ENCODE measurements at places on chromosomes 7 and 10.

DNA sequence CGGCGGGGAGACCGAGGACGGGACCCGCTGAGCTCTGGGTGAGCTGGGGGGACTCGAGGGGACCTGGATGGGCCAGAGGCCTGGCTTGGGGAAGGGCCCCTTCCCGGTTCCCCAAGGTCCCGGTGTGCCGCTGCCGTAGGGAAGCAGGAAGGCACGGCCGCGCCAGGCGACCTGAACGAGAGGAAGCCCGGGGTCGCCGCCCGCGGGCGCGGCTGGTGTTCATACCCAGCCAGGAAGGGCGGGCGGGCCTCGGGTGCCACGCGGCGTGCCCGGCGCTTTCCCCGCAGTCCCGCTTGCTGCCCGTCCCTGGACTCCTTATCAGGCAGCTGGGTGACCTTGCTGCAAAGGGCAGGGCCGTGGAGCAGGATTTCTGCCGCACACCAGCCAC is 38.0 kb downstream of the ZNF777 start:
- DNase-seq, result no peak

GRCh38 chr10:58781873-58782488 is 269.3 kb downstream of the BICC1 start:
- DNase-seq, result peak; percentile 60

DNA sequence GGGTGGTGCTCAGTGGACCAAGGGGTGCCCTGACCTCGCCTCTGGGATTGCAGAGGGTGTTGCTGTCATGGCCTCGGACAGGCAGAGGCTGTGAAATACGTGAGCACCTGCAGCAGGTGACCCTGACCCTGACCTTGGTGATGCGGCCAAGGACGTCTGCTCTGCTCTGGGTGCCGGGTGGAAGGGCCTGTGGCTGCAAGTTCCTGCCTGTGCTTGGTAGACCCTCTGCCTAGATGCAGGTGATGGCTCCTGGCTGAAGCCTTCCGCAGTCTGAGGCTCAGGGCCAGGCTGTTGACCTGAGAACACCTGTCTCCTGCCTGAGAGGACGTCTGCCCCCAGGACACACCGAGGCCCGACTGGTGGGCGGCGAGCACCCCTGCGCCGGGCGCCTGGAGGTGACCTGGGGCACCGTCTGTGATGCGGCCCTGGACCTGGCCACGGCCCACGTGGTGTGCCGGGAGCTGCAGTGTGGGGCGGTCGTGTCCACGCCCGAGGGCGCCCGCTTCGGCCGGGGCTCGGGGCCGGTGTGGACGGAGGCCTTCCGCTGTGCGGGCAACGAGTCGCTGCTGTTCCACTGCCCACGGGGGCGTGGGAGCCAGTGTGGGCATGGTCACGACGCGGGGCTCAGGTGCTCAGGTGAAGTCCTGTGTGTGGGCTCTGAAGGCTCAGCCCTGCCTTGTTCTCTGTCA is 4.4 kb downstream of the SCART1 start:
- DNase-seq, result no peak

GRCh38 chr7:79652619-79653018 is 199.2 kb upstream of the MAGI2 start:
- DNase-seq, result no peak

- DNase-seq, result no peak
These were observed 52.8 kb upstream of the PDLIM1 start for GRCh38 chr10:95343573-95343972.

GRCh38 chr10:70737250-70737649 is 47.9 kb downstream of the TBATA start:
- no peak for DNase-seq

GRCh38 chr7:141160246-141160860 is 86.5 kb downstream of the TMEM178B start:
- no peak for DNase-seq

GRCh38 chr10:25766687-25767221 is 167.3 kb upstream of the MYO3A start:
- DNase-seq, result no peak

DNA sequence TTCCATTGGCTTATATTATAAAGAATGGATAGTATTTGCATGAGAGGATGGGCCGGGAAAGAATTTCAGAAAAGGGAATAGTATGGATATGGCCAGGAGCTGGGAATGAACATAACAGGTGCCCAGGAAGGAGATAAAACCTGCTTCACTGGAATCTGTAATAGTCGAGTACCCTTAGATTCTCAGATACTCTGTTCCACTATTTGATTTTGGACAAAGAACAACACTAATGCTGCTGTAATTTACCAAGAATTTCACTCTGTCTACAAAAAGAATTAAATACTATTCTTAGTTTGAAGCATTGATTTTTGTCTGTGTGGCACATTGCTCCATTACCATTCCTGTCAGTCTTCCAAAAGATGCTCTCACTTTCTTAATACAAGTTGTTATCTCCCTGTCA is 718.2 kb upstream of the LRRN3 start:
- DNase-seq, result no peak

- DNase-seq, result peak; percentile 90
These were observed 14.8 kb upstream of the MMD2 start for GRCh38 chr7:4973728-4974198.

GRCh38 chr7:27182285-27182841 is 2.7 kb downstream of the HOXA11 start:
- DNase-seq, result no peak

DNA sequence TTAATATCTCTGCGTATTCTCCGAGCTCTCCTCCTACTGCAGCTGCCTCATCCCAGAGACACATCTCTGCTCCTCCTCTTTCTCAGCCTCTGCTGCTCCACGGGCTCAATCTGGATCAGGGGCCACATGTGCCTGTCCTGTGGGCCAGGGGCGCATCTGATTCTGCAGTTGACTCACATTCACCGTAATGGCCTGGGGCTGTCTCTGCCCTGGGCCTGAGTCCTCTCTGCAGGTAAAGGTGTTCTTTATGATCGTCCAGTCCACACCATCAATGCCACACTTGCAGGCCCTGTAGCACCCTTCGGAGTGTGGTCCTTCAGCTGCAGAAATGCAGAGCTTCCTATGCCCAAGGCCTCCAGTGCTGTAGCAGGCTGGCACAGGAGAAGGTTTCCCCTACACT is 154.5 kb downstream of the OAT start:
- no peak for DNase-seq

DNA sequence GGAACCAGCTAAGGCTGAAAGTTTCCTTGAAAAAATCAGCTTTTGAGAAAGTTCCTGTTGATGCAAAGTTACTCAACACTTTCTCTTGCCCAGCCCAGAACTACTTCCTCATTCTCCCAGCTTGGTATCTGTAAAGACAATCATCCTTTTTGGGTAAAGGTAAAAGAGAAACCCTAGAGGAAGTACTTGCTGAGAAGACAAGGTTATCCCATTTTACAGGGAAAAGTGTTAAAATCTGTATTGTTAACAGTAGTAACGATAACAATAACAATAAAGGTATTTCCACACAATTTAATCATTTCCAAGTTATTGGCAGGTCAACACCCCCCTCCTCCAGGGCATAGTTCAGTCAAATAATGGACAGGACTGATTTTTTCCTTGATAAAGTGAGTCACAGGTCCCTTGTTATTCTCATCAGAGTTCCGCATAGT is 2.4 kb downstream of the ALOX5 start:
- DNase-seq, result no peak

- peak; percentile 95 for DNase-seq
These were observed at the start of gene HOXA9 for GRCh38 chr7:27165089-27165995. Gene HOXA9 (minus strand): TSS chr7:27165537. CDS start chr7:27165457, 80 bp downstream.

DNA sequence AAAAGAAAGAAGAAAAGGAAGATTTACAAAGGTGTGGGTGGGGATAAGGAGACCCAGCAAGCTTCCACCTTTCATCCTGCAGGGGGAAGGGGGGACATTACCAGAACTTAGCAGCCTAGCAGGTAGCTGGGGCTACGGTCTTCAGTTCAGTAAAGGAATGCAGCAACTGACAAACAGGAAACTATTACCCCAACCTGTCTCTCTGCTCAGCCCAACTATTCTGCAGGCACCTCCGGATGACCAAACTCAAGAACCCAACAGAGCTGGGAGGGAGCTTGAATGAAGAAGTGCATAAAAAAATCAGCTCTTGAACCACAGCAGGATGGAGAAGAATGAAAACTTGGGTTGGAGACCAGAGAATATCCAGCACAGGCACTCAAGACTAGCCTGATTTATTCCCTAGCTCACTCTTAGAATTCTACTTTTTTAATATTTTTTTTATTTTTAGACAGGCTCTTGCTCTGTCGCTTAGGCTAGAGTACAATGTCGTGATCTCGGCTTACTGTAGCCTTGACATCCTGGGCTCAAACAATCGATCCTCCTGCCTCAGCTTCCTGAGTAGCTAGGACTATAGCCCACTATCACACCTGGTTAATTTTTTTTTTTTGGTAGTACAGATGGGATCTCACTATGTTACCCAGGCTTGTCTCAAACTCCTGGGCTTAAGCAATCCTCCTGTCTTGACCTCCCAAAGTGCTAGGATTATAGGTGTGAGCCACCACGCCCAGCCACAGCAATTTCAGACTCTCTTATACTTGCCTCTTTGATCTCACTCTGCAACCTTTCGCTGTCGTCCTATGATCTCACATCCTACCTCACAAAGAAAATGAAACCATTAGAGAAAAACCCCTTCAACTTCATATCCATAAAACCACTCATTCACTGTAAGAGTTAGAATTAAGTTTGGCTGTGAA is 18.5 kb upstream of the C10orf67 start:
- DNase-seq, result no peak

- DNase-seq, result no peak
These were observed 11.0 kb upstream of the ADD3 start for GRCh38 chr10:109996766-109997171.

DNA sequence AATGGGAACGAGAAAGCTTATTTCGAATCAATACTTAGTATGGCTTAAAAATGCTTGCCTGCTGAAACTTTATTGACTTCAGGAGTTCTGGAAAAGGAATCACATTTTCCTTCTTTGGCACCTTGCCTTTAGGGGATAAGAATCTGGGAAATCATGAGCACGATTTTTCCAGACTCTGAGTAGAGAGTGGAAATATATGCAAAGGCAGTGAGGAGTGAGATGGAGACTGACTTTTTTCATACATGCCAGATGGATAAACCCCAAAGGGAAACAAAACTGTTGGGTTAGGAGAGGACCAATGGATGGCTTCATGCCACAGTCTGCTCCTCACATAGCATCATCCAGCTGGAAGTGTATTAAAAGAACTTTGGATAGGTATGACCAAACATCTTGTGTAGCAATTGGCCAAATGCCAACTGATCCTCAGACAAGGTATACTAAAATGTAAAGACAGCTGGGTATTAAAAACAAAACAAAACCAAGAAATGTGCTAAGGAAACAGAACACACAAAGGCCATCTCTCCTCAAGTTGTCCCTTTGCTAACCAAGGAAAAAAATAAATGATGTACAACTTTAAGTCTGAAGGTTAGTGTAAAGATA is 1.7 kb downstream of the COL28A1 start:
- DNase-seq, result no peak

GRCh38 chr10:71388171-71388570 is 8.5 kb upstream of the CDH23 start:
- no peak for DNase-seq

GRCh38 chr10:28575852-28576251 is 42.9 kb downstream of the WAC start:
- DNase-seq, result no peak

- DNase-seq, result no peak
These were observed 73.9 kb downstream of the NRP1 start for GRCh38 chr10:33260403-33261149.

DNA sequence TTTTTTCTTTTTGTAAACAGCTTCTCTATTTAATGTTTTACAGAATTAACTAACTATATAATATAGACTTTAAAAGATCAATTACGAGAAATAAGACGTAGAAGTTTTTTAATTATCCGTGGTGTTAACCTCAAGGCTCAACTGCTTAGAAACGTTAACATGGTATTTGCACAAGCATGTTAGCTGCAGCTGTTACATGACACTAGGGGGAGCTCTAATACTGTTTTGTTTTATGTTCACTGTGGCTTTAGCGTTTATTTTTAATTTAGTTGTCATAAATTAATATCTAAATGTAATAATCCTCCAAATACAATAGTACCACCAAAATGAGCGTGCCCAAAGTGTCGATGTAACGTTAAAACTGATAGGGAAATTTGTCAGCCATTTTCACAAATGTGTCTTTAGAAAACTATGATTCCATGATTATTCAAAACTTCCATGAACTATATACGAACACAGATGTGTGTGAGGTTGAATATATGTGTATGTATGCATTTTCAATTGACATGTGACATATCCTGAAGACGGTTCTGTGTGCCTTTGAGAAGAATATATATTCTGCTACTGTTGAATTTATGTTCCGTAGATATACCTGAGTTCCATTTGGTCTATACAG is 828.8 kb upstream of the MBL2 start:
- peak; percentile 15 for DNase-seq

GRCh38 chr10:132721725-132722124 is 64.2 kb downstream of the NKX6-2 start:
- DNase-seq, result no peak

- DNase-seq, result no peak
These were observed 411.0 kb upstream of the DPP6 start for GRCh38 chr7:153641199-153641598.

- no peak for DNase-seq
These were observed 4.8 kb upstream of the AASS start for GRCh38 chr7:122148878-122149277.

- DNase-seq, result no peak
These were observed 124.2 kb downstream of the RNF32 start for GRCh38 chr7:156764766-156765165.

DNA sequence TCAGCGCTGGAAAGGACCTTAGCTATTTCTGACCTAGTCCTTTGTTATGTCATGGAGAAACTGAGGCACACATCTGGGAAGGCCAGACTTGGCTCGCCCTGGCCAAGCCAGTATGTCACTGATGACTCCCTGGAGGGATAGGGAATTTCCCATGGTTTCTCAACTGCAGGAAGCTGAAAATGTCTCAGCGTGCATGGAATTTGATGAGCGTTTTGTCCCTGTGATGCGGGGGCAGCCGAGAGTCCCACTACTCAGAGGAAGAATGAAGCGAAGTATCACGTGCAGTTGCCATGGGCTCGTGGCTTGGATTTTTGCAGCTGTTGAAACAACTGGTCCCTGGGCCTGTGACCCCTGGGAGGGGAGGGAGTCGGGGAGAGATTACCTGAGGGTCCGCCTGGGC is 44.8 kb downstream of the CLIP2 start:
- DNase-seq, result peak; percentile 75

- no peak for DNase-seq
These were observed 10.5 kb upstream of the CRPPA start for GRCh38 chr7:16431646-16432424.

DNA sequence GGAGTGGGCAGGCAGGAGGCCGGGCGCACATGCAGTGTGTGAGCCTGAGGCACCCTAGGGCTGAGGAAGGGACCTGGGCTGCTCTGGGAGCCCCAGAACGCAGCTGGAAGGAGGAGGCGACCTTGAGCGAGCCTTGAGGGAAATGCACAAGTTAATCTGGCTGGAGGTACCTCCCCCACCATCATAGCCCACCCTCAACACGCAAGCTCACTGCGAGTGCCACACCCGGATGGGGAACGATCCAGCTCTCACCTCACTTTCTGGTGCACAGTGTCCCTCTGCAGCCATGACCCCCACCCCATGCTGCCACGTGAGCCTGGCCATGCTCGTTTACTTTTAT is 162.4 kb upstream of the PPP2R2D start:
- no peak for DNase-seq

All from fibroblast of skin of abdomen (primary cell).